Naive thymus-derived CD4-positive, alpha-beta T cell (primary cell): ENCODE measurements at places on chromosomes 3 and 15.

DNA sequence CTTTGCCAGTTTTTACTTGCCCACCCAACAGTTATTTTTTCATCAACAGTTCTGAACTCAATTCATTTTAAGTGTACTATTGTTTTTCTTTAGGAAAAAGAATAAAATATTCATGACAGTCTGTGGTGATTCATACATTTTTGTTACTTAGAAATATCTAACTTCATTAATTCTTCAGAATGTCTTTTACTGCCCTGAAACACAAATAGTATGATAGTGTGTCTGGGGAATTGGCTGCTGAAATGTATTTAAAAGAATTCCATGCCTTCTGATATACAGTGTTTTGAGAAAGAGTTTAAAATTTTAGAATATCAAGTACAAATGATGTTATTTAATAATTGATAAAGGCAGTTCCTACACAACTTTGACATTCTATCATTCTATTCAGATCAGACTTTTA lies 854.1 kb downstream of the NAALADL2 start:
- H3K4me1 ChIP-seq = no peaks in the 10 kb centered on the region
- no peak overlapping the region for H3K27ac ChIP-seq
- no peaks in the 10 kb centered on the region for H3K36me3 ChIP-seq
- H3K27me3 ChIP-seq = no peaks in the 10 kb centered on the region
- H3K4me3 ChIP-seq = no peak overlapping the region

DNA sequence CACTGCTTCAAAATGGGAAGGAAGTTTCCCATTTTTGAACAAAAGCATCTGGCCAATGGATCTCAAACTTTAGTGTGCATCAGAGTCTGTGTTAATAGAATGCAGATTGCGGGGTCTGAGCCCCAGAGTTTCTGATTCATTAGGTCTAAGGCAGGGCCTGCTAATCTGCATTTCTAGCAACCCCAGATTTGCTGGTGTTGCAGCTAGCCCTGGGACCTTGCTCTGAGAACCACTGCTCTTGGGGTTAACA lies 30.7 kb upstream of the USP3 start:
- DNase-seq = no peak
- H3K4me1 ChIP-seq = peaks cover 6% of the 10 kb centered on the region
- H3K27me3 ChIP-seq = no peaks in the 10 kb centered on the region
- H3K4me3 ChIP-seq = no peak overlapping the region

DNA sequence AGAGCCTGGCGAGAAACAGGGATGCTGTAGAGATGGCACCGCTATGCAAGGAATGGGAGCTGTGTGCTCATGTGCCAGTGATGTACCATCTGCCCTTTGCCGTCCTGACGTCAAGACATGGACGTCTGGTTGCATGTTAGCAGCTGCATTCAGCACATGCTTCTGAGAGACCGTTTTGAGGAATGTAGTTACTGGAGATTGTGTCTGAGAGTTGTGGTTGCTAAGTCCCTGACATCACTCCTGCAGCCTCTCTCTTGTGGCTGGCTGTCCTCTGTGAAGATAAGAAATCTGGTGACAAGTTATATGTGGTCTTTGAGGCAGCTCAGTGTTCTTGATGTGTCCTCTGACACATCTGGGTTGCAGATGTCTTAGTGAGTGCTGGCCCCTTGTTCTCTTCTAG lies 165.1 kb downstream of the APBA2 start:
- H3K4me1 ChIP-seq = peaks cover 3% of the 10 kb centered on the region
- H3K36me3 ChIP-seq = peaks cover 20% of the 10 kb centered on the region
- DNase-seq = no peak
- no peak overlapping the region for H3K27ac ChIP-seq

GRCh38 chr3:177982034-177982433 lies 554.2 kb upstream of the KCNMB2 start:
- no peaks in the 10 kb centered on the region for H3K27me3 ChIP-seq
- no peak overlapping the region for H3K27ac ChIP-seq
- no peaks in the 10 kb centered on the region for H3K4me1 ChIP-seq
- H3K36me3 ChIP-seq = no peaks in the 10 kb centered on the region
- DNase-seq = no peak
- no peak overlapping the region for H3K4me3 ChIP-seq

DNA sequence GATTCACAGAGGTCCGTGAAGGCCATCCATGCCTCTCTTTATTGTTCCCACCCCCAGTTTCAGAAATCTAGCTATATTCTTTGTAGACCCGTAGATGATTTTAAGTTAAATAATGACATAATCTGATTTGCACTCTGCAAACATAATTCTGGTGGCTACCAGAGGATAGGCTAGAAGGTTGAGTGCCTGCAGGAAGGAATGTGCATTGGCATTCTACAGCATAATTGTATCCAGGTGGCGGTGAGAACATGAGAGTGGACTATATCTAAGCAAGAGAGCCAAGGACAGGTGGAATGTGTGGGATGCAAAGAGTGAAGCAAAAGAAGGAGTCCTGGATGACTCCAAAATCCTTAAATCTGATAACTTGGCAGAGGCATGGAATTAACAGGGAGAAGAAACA lies 298.5 kb upstream of the MME start:
- no peaks in the 10 kb centered on the region for H3K4me1 ChIP-seq
- no peaks in the 10 kb centered on the region for H3K36me3 ChIP-seq
- H3K27ac ChIP-seq = no peak overlapping the region
- no peak overlapping the region for H3K4me3 ChIP-seq
- no peak for DNase-seq

DNA sequence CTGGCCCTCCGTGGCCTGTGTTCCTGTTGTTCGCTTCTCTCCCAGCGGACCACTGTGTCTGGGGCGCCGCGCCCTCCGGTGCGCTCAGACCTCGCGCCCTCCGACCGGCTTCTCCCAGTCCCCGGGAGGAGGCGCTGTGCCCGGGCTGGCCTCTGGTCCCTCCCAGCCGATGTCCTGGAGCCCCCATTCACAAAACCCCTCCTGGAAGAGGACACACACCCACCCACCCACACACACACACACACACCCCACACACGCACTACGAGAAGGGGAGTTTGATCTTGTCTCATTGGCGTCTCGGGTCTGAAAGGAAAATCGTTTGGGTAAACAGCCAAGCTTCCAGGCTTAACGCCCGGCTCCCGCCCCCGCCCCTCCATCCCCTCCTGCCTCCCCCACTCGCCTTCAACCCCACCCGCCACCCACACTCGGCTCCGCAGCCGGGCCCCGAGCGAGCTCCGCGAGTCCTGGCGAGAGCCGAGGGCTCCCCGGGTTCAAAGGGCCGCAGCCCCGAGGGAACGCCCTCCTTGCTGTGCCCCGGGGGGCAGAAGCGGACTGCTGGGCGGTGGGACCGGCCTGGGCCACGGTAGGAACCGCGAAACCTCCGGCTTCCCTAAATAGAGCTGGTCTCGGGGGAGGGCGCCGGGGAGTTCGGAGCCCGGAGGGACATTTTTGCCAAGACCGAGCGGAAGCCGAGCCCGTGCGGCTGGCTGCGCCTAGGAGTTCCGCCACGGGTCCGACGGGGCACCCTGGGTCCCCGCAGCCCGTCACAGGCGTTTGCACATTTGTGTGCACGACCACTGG lies 23.6 kb downstream of the NR2F2 start:
- peaks cover 11% of the 10 kb centered on the region for H3K4me1 ChIP-seq
- peaks cover 23% of the 10 kb centered on the region for H3K27me3 ChIP-seq
- no peak overlapping the region for H3K4me3 ChIP-seq
- H3K27ac ChIP-seq = no peak overlapping the region
- no peaks in the 10 kb centered on the region for H3K36me3 ChIP-seq

DNA sequence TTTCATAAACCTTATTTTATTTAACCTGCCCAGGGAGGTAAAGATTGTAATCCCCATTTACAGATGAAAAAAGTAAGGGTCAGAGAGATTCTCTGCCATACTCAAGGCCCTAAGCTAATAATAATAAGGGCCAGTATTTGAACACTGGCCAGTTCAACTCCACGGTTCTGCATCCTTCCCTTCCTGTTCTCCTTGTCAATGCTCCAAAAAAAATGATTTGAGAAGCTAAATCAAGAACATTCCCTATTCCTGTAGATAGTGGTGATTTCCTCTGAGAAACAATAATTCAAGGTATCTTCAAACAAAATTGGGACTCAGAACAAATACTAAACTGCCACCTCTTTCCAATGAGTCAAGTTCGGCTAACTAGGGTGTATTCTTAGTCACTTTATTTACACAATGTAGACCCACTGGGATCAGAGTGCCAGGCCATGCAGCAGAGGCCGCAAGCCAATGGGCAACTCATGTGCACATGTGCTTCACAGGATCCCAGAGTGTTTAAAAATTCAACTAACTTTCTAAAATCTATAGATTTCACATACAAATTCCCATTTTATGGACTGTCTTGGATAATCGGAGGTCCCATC lies 459.6 kb upstream of the WNT5A start:
- H3K4me1 ChIP-seq = no peaks in the 10 kb centered on the region
- H3K27ac ChIP-seq = no peak overlapping the region
- H3K36me3 ChIP-seq = no peaks in the 10 kb centered on the region
- H3K27me3 ChIP-seq = no peaks in the 10 kb centered on the region

DNA sequence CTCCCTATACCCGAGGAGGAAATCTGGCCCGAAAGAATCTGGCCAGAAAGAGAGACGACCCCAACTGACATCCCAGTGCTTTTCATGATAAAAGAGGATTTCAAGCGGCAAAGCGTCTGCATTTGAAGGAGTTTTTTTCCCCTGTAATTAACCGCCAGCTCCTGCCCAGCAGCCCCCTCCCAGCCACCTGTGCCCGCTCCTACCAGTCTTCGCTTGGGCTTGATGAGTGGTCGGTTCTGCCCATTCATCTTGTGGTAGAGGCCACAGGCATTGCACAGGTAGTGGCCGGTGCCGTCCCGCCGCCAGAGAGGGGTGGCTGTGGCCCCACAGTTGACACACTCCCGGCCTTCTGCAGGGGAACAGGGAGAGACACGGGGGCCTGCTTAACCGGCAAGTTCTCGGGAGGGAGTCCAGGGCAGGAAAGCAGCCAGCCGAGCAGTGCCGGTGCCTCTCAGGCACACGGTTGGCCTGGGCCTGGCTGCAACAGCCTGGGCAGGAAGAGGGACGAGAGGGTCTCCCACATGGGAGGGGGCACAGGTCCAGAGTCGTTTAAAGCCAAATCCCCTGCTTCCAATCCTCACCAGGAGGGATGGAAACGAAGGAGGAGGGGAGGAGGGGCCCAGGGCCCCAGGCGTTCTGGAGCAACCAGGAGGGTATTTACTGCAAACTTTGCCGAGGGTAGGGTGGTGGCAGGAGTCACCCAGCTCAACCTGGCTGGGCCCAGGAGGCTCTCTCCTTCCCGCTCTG lies 9.2 kb downstream of the GATA2 start:
- H3K36me3 ChIP-seq = no peaks in the 10 kb centered on the region
- peaks cover 11% of the 10 kb centered on the region for H3K4me1 ChIP-seq
- H3K27ac ChIP-seq = no peak overlapping the region

DNA sequence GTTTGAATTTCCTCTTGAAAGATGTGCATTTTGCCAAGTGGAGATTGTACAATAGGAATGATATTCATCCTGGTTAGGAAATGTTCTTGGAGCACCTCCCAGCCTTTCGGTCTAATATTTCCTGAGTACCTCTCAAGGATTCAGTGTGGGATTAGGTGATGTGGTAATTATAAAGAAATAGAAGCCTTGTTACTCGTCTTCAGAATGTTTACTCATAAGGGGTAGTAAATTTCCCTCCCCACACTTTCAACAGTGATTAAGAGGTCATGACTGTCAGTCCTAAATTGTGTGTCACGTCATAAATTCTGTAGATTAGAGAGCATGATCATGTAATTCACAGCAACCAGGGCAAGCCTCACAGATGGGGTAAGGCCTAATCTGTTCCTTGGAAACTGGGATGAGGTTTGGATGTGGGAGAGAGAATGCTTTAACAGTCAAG lies 633.1 kb upstream of the TBL1XR1 start:
- H3K27me3 ChIP-seq = no peaks in the 10 kb centered on the region
- no peaks in the 10 kb centered on the region for H3K4me1 ChIP-seq
- H3K4me3 ChIP-seq = no peak overlapping the region
- H3K36me3 ChIP-seq = no peaks in the 10 kb centered on the region
- no peak for DNase-seq

DNA sequence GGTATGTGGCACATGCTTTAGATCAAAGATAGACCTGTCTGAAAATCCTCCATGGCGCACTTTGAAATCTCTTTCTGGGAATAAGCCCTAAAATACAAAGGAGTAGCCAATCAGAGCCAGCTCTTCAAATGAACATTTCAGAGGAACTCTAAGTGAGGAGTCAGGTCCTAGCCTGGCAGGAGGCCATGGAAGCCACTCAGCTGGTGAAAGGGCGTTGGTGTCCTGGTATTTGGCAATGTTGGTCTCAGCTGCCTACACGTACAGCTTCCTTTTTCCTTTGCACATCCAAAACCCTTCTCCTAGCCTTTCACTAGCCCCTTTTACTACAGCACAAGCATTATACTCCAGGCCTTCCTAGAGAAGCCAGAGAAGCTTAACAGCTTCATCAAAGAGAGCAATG lies 5.5 kb downstream of the WDR73 start:
- no peaks in the 10 kb centered on the region for H3K27me3 ChIP-seq
- H3K27ac ChIP-seq = no peak overlapping the region
- peaks cover 76% of the 10 kb centered on the region for H3K36me3 ChIP-seq
- H3K4me3 ChIP-seq = no peak overlapping the region
- DNase-seq = no peak
- peaks cover 15% of the 10 kb centered on the region for H3K4me1 ChIP-seq

DNA sequence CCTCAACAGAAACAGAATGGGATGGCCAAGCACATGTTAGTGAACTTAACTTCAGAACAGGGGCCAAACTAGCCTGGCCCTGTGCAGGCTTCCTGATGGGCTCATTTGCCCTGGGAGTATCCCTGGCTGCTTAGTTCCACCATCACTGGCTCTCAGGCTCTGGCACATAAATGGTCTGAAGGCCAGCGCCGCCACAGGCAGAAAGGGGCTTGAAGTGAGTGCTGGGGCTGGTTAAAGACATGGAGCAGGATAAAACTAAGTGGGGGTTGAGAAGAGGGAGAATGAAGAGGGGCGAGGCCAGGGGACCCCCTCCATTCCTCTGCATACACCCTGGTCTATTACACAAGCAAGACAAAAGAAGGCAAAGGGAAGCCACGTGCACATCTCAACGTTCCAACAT lies 12.2 kb downstream of the SLCO2A1 start:
- no peak for DNase-seq
- no peaks in the 10 kb centered on the region for H3K4me1 ChIP-seq
- H3K36me3 ChIP-seq = no peaks in the 10 kb centered on the region
- no peaks in the 10 kb centered on the region for H3K27me3 ChIP-seq
- no peak overlapping the region for H3K27ac ChIP-seq

DNA sequence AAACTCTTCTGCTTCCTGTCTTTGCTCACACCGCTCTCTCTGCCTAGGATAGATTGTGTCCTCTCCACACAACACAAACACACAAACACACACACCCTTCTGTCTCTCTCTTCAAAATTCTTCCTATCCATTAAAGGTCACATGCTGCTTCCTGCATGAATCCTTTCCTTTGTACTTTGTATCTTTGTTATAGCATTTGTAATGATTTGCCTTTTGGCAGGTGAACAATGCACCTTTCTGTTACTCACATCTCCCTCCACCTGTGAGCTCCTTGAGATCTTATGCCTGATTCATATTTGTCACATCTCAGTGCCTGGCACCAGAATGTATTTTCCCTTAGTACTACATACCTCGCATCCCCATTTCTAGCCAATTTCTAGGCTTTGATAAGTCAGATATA lies 251.4 kb upstream of the UMPS start:
- H3K4me1 ChIP-seq = no peaks in the 10 kb centered on the region
- no peaks in the 10 kb centered on the region for H3K27me3 ChIP-seq
- DNase-seq = no peak
- H3K36me3 ChIP-seq = no peaks in the 10 kb centered on the region
- no peak overlapping the region for H3K27ac ChIP-seq
